ENCODE measurements at places on chromosomes 6 and 20. TPM values are rescaled to one million over a fixed set of nuclear protein-coding genes. Genes with fewer than 3 reads are reported as not detected.

GRCh38 chr6:148359228-148359627 is 16.6 kb downstream of the SASH1 start:
- no peak for DNase-seq

DNA sequence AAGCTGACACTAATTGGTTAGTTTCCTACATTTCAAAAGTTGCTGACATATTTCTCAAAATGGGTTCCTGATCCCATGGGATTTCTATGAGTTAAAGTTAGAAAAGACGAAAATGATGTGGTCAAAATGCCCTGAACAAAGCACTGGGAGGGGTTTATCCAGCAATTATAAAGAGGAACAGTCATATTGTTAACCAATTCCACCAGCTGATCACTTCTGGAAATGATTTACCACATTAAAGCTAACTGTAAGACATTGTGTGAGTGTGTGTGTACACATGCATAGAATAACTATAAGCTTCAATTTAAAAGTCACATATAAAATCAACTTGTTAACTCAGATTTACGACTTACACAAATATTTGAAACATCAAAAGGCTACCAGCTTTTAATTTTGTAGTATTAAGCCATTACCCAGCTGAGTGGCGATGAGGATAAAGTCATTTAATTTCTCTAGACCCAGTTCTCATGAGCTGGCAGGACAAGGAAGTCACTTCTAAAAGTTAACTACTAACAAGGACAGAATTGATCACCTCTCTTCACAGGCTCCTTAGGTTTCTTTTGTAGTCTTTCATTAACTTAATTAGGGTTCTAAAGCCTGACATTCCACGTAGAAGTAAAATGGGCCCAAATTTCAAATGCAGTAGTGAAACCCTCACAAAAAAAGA is 40.4 kb downstream of the MAN1A1 start:
- no peak for DNase-seq

- no peak for DNase-seq
These were observed 266.3 kb upstream of the ECI2 start for GRCh38 chr6:4401408-4402368.

ZNF133 gene
- 6.8 TPM for total RNA-seq

DNA sequence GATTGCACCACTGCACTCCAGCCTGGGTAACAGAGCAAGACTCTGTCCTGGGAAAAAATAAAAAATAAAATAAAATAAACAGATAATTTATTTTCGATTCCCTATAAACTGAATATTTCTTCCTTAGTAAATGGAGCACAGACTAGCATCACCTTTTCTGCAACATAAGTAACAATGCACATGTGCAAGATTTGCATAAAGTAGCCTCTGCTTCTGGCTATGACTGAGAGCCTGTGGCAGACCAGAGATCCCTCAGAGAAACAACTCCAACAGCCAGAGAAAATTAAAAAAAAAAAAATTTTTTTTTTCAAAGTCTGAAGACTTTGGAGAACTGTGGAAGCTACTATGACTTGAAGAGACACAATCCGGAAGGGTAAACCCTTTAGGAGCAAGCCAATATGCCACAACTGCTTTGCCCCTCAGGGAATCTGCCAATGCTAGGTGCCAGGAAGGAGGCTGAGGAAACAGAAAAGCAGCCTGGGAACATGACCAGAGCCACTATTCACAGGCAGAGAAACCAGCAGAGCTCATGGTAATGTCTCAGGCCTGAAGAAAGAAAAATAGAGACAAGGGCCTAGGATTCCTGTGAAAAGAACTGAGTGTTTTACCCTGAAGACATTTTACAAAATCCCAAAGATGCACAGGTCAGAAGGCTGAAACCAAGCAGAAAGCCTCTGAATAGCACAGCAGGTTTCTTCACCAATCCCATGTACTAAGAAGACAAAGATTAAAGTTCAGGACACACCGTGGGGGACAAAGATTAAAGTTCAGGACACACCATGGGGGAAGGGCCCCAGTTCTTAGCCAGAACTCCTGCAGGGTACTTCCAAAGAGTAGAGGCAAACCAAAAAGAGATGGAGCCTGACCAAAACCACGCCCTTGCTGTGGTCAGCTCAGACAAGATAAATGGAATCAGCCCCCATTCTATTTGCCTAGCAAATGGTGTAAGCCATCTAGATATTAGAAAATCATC is 25.8 kb downstream of the B4GALT5 start:
- no peak for DNase-seq

CRIP3 gene
- not detected for total RNA-seq

DNA sequence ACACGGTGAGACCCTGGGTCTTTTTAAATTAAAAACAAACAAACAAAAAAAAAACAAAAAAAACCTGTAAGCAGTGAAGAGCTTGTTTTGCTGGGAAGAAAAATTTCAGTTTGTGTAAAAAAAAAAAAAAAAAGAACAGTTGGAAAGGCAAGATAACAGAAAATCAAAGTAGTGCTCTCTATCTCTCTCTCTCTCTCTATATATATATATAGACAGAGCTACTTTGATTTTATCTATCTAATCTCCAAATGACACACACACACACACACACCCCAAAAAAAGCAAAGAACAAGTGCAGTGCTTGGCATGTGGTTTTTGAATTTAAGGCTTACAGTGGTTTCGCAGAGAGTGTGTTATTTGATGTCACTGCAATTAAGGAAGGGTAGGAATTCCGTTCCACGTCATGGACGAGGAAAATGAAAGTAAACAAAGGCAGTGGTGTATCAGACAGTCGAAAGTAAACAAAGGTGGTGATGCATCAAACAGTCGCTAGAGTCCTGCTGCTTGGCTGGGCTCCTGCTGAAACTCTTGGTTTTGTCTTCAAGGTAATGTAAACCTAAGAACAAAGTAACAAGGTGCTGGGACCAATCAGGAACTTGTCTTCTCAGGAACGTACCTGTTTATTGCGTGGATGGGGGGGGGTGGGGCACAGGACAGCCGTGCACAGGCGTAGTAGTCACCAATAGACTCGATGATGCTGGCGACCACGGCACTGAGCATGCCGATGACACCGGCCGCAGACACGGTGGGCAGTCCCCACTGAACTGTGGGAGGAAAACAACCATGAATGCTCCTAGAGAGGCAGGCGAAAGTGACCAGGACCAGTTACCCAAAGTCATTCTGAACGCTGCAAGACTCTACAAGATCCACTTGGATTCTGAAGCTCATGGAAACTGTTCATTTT is 131.8 kb downstream of the SLC23A2 start:
- DNase-seq = no peak
